ENCODE measurements at places on chromosomes 6 and 20.

- no peak for DNase-seq
Observed at GRCh38 chr6:100105138-100105537, 111.1 kb upstream of the MCHR2 start.

DNA sequence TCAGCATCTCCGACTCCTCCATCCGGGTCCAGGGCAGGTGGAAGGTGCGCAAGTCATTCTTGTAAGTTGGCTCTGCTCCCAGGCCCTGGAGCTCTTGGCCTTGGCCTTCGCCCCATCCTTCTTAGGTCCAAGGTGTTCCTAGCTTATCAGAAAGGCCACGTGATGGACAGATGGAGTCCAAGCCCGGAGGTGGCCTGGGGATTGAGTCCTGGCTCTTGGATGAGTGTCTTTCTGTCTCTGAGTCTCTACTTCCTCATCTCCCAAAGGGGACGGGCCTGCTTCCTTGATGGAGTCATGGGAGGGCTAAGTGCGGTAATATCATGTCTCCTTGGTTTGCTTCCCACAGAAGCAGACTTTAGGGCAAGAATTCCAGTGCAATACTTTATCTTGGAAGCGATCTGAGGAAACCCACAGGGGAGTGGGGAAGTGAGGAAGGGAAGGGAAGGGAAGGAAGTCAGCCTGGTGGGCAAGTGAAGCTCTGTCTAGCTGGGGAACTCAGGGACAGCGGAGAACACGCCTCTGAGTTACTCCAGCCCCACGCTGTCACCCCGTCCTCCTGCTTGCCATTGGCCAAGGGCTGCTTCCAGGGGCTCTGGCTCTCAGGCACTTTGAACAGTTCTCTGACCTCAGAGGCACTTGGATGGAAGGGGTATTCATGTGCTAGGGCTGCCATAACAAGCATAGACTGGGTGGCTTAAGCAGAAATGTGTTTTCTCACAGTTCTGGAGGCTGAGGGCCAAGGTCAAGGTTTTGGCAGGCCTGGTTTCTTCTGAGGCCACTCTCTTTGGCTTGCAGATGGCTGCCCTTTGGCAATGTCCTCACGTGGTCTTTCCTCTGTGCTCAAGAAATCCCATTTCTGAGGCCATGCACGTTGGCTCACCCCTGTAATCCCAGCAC, 4.8 kb downstream of the LBP start:
- DNase-seq = no peak

GRCh38 chr6:138803861-138804260, 8.0 kb downstream of the ECT2L start:
- no peak for DNase-seq

- DNase-seq = no peak
Observed at GRCh38 chr6:160895562-160895961, 96.0 kb upstream of the MAP3K4 start.

GRCh38 chr20:48826883-48827771, 672 bp downstream of the PREX1 start:
- peak; percentile 73 for DNase-seq

- peak; percentile 71 for DNase-seq
Observed at GRCh38 chr6:53437557-53438202, 88.9 kb upstream of the ELOVL5 start.

DNA sequence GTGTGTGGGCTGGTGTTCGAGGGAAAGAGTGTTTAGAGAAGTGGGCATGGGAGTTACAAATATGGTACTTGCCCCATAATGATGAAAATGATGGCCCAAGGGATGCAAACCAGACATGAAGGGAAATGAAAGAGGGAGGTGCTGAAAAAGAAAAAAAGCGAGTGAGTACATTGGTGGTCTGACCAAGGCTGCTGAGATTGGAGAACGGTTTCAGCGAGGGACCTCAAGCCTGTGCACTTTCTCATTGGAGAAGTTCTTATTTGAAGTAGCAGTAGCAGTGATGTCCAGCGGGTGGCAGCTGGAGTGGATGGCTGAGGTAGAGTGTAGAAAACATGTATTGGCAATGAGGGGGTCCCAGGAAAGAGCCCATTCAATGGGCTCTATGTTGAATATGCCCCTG, 54.8 kb downstream of the TNFAIP3 start:
- no peak for DNase-seq

DNA sequence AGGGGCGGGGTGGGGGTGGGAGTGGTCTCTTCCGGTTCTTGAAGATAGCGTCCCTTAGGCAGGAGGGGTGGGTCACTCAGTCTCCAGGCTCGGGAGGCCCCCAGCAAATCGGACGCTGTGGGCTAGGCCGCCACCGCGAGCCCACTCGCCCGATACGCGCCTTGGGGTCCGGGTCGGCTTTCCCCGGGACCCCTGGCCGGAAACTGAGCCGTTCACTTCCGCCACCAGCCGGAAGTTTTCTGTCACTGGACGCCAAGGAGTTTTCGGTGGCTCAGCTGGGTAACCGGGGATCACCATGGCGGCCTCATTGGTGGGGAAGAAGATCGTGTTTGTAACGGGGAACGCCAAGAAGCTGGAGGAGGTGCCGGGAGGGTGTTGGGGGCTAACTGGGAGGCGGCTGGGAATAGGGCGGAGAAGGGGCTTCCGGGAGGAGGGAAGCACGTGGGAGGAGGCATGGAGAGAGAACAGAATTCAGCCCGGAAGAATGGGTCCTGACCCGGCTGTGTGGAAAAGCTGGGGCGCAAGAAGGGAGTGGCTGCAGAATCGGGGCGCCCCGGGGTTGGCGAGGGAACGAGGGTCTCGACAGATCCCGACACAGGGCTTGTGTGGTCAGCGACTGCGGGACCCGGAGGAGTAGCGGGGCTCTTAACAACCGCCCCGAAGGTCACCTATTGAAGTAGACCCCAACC, at the start of gene ITPA:
TSS of gene ITPA (plus strand) at position 242 of the 689 bp plus-strand sequence. CDS start at position 296, 54 bp downstream.
- peak; percentile 71 for DNase-seq

DNA sequence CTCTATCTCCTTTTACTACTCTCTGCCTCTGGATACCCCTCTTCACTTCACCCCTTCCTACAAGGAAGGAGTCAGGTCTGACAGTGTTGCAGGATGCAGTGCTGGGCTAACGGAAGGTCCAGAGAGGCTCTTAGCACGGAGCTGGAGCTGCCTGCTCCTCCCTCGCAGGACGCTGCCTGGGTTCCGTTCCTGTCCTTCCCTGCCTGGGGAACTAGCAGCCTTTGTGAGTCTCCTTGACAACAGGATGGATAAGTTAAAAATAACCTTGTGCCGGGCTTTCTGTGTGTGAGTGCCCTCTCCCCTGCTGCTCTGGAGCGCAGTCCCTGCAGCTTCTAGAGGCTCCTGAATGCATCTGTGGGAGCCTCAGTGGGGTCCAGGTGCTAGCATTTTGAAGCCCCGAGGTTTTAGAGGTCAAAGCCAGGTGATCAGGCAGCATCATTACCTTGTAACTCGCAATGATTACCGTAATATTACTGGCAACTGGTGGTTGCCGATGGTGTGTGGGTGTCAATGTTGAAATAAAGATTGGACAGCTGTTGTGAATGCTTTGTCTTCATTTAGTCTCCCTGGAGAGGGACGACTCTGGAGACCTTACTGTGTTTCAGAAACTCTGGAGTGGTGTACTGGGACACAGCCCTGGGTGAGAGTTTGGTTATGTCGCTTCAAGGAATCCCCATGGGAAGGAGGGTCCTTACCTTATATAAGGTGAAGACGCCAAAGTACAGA, 44.4 kb downstream of the CDS2 start:
- no peak for DNase-seq

DNA sequence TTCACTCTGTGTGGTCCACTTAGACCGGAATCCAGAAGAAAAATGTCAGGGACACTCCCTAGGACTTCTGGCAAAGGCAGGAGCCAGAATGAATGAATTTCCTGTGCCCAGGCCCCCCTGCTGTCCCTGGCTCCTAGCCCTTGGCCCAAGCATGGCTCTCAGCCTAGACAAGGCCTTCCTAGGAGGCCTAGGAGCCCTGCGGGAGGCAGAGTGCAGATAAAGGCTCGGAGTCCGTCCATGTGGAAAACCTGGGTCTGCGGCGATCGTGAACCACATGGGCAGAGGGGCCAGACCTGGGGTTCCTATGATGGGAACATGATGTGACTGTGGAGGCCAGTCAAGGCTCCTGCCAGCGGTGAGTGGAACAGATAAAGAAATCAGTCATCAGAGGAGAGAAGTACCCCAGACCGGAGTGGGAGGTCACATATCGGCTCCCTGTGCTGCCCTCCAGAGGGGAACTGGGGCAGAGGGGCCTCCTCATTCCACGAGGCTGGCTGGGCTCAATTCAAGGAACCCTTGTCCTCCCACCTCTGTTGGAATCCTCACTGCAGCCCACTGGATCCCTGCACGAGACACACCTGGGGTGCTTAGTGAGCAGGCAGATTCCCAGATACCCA, 5.9 kb upstream of the VSTM2L start:
- DNase-seq = peak; percentile 59

DNA sequence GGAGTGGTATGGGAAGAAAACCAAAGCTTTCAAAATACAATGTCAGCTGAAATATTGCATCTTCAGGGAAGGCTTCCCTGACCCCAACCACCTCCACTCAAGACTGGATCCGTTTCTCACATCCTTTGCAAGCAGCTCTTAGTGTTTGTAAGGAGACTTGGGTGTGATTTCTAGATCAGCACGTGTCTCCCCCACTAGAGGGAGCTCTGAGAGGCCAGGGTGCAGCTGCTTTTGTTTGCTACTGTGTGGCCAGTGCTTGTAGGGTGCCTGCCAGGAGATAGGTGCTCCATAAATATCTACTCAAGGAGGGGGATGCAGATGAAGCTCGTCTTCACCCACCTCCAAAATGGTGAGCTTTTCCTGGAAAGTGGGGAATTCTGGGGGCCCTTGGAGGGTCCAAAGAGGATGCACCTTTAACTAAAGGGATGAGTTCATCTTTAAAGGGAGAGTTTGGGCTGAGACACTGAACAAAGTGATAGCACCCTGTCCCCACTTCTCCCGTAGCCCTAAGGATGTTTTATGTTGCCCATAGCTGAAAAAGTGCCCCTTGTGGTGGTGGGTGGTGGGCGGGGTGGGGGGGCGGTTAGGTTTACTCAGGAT, 52.6 kb upstream of the MAFB start:
- peak; percentile 62 for DNase-seq

DNA sequence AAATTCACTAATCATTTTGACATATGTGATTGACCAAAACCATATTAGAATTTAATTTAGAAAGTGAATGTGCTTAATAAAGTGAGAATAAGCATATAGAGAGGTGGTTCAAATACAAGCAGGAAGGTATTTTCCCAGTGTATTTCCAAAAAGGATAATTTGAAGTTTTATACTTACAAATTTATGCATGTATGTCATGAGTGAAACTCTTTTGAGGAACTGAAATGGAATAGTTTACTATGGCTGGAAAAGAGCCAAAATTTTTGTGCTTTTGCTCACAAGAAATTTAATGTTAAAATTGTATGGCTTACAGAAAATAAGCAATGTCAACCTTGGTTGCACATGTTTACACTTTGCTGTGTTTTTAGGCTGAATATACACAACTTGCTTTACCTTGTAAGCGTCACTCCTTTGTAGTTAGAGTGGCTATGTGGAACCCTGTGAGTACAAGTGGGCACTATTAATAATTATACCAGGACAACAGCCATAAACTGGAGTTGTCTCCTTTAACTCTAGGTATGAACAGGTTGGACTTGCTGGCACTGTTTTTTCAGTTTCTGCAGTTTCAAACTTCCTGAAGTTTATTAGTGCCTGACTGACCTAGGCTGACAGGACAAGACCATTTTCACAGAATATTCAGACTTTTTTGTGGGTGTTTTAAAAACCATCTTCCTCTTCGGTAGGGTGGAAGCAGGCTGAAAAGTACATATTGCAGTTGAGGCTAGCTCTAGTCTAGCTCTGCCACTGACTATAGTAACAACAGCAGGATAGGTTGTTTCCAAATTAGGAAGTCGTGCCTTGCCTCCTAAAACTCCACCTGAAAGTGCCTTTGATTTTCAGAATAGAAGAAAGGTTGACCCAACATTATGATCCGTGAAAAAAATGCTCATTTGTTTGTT, 6.0 kb downstream of the AFDN start:
- DNase-seq = no peak

GRCh38 chr6:168867247-168868102, 386.2 kb downstream of the THBS2 start:
- no peak for DNase-seq

DNA sequence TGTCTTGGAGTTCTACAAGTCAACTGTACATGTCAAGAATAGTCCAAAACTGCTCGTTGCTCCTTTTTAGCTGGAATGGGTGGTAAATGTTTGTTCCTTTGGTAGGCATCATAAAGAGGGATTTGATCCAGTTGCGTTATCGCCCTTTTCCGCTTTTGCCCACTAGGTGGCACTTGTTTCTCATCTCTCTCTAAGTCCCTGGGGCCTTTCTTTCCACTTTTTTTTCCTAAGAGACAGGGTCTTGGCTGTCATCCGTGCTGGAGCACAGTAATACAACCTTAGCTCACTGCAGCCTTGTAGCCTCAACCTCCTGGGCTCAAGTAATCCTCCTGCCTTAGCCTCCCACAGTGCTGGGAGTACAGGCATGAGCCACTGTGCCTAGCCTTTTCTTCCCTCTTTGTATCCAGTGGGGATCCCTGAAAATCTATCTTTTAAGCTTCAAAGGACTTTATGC, 20.7 kb downstream of the GTPBP2 start:
- DNase-seq = peak; percentile 88

DNA sequence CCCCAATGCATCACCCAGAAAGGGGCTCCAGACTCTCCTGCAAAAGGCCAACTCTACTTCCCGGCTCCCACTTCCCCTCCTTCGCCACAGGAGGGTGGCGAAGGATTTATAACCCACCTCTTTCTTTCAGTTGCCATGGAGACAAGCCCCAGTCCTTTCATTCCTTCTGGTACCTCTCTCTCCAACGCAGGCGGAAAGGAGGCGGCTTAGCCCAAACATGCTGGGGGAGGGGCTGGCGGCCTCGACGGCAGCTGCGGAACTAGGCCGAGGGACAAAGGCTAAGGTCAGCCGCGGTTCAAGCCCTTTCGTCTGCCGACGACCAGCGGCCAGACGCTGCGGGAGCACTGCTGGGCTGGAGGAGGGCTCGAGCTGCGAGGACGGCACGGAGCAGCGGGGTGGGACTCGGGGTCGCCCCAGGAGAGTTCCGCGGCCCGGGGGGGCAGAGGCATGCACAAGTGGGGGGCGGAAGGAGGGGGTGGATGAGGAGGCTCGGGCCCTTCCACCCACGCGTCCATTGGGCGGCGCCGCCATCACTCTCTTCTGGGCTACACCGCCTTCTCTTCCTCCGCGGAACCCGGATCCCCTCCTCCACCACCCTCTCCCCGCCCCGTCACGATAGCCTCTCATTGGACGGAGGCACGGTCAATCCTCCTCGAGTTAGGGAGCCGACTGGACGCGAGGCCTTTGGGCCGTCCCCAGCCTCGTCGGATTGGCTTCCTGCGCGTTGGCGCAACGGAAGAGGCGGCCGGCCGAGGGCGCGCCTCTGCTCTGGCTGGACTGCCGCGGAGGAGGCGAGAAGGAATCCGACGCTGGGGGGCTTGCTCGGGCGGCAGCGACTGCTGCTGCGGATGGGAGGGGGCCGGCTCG, at the start of gene PANK2:
TSS of gene PANK2 (plus strand) at position 766 of the 867 bp plus-strand sequence.
- DNase-seq = peak; percentile 100

DNA sequence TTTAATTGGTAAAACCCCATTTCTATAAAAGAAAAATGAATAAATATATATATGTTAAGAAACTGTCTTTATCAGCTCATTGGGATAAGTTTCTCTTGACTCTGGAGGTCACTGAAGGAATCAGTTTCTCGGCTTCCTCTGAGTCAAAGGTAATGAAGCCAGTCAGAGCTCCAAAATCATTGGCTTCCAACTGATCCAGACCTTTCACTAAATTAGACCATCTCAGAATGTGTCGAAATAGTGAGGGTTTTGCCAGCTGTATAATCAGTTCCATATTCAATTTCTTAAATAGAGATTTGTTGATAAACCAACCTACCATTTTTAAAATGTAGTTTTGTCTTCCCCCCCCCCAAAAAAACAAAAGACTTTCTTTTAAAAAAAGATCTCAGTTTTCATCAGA, 60.5 kb upstream of the SRSF6 start:
- no peak for DNase-seq

- DNase-seq = peak; percentile 79
Observed at GRCh38 chr20:62501801-62502495, 26.2 kb upstream of the GATA5 start.

- no peak for DNase-seq
Observed at GRCh38 chr6:16729183-16729691, 32.0 kb downstream of the ATXN1 start.
